Colonic mucosa (tissue), 4 donors: ENCODE measurements at places on chromosomes 7 and 10.

DNA sequence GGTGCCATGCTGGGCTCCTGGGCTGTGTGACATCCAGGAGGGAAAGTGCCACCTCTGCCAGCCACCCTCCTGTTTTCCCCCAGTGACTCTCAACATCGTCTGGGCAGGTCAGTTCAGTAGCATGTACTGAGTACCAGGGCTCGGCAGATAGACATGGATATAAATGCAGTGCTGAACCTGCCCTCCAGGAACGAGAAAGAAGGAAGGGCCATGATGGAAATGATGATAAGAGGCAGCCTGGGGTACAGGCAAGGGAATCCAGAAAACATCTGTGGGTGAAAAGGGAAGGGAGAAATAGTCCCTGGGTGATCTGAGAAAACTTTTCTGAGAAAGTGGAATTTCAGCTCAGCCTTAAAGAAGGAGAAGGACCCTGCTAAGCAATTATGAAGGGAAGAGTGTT is 12.1 kb downstream of the CNNM1 start:
- DNase-seq, result no peak

DNA sequence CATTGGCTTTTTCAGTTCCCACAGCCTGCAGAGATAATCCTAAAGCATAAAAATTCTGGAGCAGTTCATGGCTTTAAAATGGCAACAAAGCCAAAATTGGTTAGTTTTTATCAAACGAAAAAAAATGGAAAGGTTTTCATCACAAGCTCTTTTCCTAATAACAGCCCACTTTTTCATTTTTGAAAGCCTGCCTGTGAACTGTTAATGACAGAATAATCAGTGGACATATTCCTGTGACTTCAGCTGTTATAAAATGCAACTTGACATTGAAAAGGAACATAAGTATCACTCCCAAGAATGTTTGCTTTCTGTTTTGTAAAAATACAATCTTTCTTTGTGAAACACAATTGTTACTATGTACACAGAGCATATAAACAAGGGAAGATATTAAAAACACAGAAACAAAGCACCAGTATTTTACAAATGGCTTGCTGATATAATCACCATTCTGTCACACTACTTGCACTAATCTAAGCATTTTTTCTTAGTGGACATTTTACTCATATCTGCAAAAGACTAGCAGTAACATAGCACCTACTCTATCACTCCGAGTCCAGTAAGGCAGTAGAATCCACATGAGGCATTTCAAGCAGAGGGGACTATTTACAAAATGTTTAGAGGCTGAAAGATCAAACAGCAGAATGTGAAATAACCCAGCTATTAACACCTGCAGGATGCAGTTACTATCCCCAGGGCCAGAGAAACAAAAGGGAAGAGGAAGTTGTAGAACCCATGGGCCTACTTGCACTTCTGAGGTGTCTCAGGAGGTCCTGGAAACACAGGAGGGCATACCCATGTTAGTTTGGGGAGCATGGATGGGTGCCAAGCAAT is 26.4 kb downstream of the MACC1 start:
- DNase-seq, result no peak

DNA sequence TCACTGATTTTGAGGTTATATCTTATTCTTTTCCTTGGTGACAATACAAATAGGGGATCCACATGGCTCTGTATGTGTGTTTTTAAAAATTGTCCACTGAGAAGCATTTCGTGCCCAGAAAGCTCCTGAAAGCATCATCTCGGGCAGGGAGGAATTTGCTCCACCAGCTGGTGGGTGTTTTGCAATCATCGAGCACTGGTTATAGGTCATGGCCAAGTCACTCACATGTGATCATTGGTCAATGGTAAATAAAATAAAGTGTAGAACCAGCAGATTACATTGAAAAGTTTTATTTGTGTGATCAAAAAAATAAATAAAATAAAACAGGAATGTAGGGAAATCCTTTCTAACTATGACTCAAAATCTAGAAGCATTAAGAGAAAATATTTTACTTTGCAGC is 23.0 kb upstream of the SNX13 start:
- DNase-seq, result no peak

DNA sequence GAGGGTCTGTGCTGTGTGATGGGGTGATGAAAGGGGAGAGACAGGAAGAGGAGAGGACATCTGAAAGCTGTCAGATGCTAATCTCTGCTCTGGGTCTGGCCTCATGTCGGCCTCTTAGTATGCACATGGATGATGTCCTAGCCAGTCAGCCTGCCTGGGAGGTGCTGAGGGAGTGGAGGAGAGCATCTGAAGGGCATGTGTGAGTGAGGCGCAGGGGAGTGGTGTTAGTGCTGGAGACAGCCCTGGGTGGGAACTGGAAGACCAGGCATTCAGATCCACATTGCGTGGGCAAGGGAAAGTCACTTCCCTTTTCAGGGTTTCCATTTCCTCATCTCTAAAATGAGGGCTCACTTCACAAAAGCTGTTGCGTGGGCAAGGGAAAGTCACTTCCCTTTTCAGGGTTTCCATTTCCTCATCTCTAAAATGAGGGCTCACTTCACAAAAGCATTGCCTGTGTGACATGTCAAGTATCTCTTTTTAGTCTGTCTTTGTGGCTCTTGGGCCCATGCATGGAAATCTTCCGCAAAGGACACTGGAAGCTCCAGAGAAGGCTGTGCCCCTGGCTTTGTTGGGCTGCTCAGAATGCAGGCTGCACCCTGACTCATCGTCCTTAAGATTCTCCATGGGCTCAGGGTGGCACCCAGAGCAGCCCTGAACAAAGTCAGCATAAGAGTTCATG is 10.0 kb downstream of the SFTPD start:
- peak; percentile 24 for DNase-seq

DNA sequence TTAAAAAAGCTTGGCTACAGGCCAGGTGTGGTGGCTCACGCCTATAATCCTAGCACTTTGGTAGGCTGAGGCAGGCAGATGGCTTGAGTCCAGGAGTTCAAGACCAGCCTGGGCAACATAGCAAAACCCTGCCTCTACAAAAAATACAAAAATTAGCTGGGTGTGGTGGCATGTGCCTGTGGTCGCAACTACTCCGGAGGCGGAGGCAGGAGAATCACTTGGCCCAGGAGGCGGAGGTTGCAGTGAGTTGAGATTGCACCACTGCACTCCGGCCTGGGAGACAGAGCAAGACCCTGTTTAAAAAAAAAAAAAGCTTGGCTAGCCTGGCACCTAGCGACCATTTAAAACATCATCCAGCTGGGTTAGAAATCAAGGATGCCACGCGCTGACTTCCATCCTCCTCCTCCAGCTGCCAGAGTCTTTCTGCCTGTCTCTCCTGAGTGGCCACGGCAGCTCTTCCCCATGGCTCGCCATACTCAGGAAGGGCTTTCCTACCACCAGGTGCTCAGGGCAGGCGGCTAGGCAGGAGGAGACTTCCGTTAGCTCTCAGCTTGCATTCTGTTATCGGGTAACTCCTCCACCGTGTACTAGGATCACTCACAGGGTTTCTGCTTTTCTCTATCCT is 45.0 kb downstream of the DENND2A start:
- no peak for DNase-seq

DNA sequence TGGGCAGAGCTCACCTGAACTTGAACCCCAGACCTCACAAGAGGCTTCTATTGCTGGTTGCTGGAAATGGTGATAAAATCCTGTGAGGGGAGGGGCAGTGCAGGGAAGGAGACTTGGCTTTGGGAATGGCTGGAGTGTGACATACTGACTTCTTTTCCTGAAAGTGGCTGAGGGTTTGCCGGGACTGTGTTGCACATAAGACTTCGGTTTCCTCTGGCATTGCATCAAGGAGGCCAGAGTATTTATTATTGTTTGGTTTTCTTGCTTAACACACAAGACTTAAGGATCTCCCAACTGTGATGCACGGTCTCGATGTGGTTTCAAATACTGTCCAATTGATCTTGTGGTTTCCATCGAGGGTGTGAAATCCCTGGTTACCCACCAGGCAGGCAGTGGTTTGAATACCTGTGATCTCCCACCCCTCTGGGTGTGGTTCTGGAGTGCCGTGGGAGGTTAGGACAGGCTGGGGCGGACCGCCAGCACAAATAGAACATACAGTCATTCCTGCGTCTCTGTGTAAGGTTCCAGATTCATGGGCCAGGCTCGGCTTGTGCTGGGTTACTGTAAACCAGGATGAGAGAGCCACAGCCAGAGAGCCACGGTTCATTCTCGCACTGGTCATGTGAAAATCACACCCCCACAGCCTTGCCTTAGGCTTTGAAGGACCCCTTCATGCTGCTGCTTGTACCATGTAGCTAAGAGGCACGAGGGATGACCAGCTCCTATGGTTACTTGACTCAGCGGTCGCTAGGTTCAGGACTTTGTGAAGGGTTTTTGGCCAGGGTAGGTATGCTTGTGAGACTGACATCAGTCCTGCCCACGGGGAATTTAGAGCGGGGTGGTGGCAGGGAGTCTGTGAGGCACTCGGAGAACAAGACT is 39.2 kb downstream of the WBP1L start:
- peak; percentile 28 for DNase-seq

GRCh38 chr10:13865758-13866491 is 279.2 kb downstream of the PRPF18 start:
- no peak for DNase-seq

DNA sequence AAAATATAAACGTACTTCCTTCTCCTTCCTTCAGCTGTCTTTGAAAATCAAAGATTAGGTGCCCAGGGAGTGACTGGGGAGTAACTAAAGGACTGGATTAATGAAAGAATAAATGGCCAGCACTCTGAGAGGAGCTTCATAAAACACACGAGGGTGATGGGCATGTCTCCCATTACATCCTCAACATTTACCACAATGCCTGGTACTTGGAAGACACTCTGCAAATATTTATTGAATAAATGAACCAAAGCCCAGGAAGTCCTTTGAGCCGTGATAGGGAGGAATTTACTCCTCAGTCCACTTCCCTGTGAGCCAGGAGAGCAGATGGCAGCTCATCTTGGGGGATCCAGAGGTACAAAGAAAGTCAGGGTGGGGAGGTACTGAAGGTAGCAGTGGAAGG is 96.3 kb downstream of the RAB11FIP2 start:
- DNase-seq, result no peak

- no peak for DNase-seq
Observed at GRCh38 chr10:76469675-76470074, 1038.3 kb downstream of the LRMDA start.

DNA sequence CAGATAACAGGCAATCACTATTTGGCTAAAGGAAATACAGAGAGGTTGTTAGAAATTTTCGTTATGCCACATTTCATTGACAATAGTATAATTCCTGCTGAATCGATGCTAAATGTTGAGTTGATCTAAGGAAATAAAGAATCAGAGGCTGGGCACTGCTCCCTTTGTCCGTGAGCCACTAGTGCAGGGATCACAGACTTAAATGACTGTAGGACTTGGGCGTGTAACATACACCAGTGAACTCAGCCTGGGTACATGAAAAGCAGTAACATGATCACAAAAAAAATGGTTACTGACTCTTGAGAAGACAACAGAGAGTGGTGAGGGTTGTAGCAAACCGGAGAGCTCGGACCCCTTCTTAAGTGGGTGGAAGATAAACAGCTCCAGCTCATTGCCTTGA is 11.8 kb upstream of the ITGB8 start:
- DNase-seq, result no peak

GRCh38 chr10:112214298-112214926 is 30.8 kb upstream of the GPAM start:
- no peak for DNase-seq

DNA sequence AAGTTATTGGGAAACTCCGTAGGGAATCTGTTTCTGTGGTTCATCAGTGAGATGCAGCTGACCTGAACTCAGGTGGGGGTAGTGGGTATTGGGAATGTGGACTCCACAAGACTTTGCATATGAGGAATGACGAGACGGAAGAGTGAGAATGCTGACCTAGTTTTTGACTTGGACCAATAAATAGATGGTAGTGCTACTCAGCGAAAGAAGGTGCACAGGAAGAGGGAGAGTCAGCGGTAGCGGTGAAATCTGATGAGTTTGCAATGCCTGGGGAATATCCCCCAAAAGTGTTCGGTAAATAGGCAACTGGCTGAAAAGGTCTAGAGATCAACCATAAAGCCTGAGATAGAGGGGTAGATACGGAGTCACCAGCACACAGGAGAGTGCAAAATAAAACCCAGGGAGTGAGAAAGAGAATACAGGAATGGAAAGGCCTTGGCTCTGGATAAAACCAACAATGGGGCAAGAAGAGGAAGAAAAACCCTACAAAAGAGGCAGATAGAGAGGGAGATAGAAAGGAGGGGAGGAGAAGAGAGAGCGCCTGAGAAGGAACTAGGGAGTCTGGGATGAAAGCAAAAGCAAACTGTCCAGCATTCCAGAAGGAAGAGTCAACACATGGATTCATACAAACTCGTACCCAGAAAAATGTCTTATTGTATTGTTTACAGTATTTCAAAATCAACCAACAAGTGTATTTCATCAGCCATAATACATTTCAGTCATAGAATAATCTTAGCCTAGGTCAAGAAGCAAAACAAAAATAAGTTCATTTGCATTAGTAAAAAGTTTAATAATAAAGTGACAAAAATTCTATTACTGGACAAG is 5.4 kb downstream of the ARHGAP21 start:
- no peak for DNase-seq

- DNase-seq, result no peak
Observed at GRCh38 chr7:143346018-143346417, 16.5 kb downstream of the FAM131B start.

DNA sequence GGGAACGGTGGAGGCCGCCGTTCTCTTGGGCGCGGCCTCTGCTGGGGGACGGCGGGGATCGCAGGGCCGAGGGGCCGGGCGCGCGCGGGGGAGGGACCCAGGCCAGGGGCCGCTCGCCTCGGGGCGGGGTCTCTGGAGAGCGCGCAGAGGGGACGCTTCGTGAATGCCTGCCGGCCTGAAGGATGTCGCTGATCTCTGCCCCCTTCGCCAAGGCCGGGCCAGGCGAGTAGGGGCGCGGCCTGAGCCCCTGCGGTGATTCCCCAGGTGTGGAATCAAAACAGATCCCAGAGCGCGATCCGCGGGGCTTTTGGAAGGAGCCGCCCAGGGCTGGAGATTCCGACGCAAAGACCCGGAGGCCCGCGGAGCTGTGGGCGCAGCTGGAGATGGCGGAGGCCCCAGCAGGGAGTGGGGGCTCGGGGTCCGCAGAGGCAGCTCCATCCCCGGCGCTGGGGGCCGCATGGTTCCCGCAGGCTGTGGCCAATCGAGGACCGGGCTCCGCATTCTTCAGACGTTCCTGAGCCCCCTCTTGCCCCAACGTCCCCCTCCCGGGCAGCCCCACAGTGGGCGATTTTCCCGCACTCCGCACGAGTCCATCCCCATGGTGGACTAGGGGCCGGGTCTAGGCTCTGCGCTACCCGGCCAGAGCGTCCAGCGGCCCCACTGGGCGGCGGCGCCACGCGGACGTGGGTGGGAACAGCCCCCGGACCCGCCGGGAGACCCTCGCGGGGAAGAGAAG is 166.0 kb downstream of the ACTR3B start:
- DNase-seq, result no peak

GRCh38 chr10:120989996-120990598 is 138.9 kb downstream of the WDR11 start:
- DNase-seq, result no peak

GRCh38 chr10:17851611-17852010 is 42.5 kb downstream of the MRC1 start:
- peak; percentile 50 for DNase-seq

DNA sequence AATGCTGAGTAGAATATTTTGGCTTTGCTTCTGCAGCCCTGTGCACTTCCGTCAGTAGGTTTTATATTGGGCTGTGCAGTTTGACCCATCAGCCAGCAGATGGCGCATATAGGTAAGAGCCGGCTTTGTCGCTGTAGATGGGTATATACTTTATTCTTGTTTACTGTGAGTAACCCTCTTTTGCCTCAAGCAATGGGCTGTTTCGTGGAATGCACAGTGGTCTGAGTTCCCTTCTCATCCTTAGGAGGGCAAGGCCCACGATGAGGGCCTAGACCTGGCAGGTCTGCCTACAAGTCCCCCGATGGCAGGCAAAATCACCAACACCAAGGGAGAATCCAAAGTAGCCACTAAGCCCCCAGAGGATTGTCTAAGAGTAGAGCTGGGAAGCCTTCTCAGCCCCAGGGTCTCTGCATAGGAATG is 1002.9 kb upstream of the KCND2 start:
- DNase-seq, result peak; percentile 33
